ENCODE measurements at places on chromosomes 6 and 20. TPM values are rescaled to one million over a fixed set of nuclear protein-coding genes. Genes with fewer than 3 reads are reported as not detected.

The SIRPD gene
- not detected for total RNA-seq

The THBD gene
- not detected for total RNA-seq

The DTNBP1 gene
- total RNA-seq, result 17.7 TPM

The LY6G6D gene
- not detected for total RNA-seq

The B3GALT4 gene
- 12.8 TPM for total RNA-seq

The SEL1L2 gene
- not detected for total RNA-seq

The SCP2D1 gene
- not detected for total RNA-seq

DNA sequence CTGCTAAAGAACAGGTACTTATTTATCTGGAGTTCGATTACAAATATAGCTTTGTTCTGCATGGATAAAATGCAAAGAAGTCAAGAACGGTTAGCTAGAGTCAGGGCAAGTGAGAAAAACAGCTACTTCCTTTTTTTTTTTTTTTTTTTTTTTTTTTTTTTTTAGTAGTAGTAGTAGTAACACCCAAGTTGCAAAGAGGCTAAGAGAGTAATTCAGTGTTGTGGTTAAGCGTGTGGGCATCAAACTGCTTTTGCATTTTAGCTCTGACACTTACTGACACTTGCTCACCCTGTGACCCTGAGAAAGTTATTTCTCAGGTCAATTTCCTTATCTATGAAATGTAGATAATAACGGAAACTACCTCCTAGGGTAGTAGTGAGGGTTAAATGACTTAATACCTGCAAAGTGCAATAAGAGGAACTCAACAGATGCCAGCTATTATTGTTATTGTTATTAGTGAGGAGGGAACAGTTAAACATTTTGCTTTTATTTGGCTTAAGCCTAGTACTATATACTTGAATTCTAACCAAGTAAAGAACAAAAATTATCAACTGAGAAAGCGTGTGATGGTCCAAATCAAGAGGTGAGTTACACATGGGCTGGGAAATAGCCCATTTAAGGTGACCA, 86.7 kb upstream of the BACH2 start:
- no peak for DNase-seq
- no peaks in the 10 kb centered on the region for H3K36me3 ChIP-seq
- H3K4me1 ChIP-seq, result peaks cover 24% of the 10 kb centered on the region
- peaks cover 11% of the 10 kb centered on the region for H3K27me3 ChIP-seq
- H3K4me3 ChIP-seq, result no peak overlapping the region
- no peak overlapping the region for H3K27ac ChIP-seq

DNA sequence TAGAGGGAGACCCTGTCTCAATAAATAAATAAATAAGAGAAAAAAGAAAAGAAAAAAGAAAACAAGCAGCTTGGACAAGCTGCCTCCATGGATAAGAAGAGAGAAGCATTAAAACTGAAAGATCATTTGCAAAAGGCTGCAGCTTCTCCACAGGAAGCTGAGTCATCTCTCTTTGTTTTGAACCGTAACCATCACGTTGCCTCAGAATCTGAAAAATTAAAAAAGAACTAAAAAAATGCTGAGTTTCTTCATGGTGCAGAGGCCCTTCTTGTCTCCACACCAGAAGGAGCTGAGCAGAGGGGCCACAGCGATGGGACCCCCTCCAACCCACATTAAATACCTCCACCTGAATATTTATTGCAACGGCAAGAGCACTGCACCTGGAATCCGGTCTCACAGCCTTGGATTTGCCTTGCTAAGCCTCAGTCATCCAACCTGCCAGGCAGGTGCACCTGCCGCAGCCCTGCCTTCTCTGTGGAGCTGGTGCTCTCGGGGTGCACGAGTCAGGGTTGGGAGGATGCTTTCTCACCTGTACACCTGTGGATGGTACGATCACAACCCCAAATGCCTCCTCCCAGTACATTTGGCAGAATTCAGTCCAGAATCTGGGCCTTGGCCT, 28.1 kb downstream of the TOX2 start:
- DNase-seq, result peak; percentile 53
- H3K4me1 ChIP-seq, result peaks cover 60% of the 10 kb centered on the region
- peaks cover 45% of the 10 kb centered on the region for H3K27me3 ChIP-seq
- no peaks in the 10 kb centered on the region for H3K36me3 ChIP-seq
- H3K27ac ChIP-seq, result peak overlapping the region; percentile 74
- H3K4me3 ChIP-seq, result peak overlapping the region; percentile 17

DNA sequence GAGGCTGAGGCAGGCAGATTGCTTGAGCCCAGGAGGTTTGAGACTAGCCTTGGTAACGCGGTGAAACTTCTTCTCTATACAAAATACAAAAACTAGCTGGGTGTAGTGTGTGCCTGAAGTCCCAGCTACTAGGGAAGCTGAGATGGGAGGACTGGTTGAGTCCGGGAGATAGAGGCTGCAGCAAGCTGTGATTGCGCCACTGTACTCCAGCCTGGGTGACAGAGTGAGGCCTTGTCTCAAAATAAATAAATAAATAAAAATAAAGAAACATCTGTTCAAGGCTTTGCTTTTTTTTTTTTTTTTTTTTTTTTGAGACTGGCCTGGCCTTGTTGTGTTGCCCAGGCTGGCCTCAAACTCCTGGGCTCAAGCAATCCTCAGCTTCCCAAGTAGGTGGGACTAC, 23.7 kb upstream of the SLC23A2 start:
- no peaks in the 10 kb centered on the region for H3K4me1 ChIP-seq
- no peak overlapping the region for H3K4me3 ChIP-seq
- H3K27me3 ChIP-seq, result no peaks in the 10 kb centered on the region
- DNase-seq, result no peak
- no peaks in the 10 kb centered on the region for H3K36me3 ChIP-seq
- H3K27ac ChIP-seq, result no peak overlapping the region

- no peak overlapping the region for H3K4me3 ChIP-seq
- no peaks in the 10 kb centered on the region for H3K27me3 ChIP-seq
- H3K27ac ChIP-seq, result no peak overlapping the region
- H3K36me3 ChIP-seq, result peaks cover 14% of the 10 kb centered on the region
- peaks cover 59% of the 10 kb centered on the region for H3K4me1 ChIP-seq
Measured at GRCh38 chr6:119310486-119311036, 39.0 kb downstream of the MAN1A1 start.

- no peak overlapping the region for H3K4me3 ChIP-seq
- DNase-seq, result no peak
- H3K36me3 ChIP-seq, result no peaks in the 10 kb centered on the region
Measured at GRCh38 chr20:20752712-20753111, 40.3 kb upstream of the RALGAPA2 start.

DNA sequence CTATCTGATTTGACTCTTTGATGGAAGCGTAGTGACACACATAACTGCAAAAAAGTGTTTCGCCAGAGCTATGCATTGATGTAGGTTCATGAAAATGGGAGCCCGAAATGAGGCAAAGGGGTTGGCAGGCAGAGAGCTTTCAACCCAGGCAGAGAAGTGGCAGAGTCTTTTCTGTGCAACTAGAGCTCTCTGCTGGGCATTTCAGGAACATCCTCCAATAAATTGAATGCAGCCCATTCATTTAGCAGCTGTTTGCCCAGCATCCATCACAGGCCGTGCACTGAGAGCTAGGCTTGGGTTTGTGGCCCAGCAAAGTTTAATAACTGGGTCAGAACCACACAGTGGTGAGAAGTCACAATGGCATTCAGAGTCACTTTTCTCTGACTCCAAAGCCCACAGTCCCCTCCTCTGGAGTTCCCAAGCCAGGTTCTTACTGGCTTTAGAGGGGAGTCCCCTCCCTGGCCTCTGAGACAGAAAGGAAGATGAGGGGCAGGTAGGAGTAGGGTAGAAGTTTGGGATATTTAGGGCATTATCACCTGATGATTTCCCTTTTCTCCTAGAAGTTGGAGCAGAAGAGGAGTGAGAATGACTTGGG, 31.8 kb upstream of the ELMO2 start:
- H3K36me3 ChIP-seq, result no peaks in the 10 kb centered on the region
- H3K27ac ChIP-seq, result no peak overlapping the region
- H3K4me1 ChIP-seq, result no peaks in the 10 kb centered on the region
- DNase-seq, result peak; percentile 30
- H3K27me3 ChIP-seq, result peaks cover 15% of the 10 kb centered on the region

GRCh38 chr6:20182926-20183521, 29.2 kb downstream of the MBOAT1 start:
- no peaks in the 10 kb centered on the region for H3K27me3 ChIP-seq
- H3K27ac ChIP-seq, result no peak overlapping the region
- no peak for DNase-seq

DNA sequence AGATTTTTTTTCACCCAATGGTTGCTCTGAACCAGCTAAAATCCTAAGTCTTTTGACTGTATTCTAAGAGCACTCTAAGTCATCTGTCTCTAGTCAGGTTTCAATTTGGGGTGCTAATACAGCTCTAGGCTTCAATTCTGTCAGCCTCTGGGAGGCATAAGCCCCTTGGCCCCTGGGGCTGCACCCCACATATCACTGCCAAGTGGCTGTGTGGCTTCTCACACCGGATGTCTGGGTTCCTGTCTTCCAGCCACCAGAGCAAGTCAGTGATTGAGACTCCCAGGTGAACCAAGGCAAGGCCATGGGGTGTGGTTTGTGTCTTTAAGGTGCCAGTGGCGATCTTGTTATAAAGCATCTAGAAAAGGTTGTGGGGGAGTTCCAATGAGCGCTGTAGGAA, 136.5 kb downstream of the TMEM242 start:
- DNase-seq, result no peak
- peak overlapping the region; percentile 27 for H3K27ac ChIP-seq
- H3K4me1 ChIP-seq, result peaks cover 14% of the 10 kb centered on the region
- H3K4me3 ChIP-seq, result no peak overlapping the region
- no peaks in the 10 kb centered on the region for H3K27me3 ChIP-seq
- H3K36me3 ChIP-seq, result peaks cover 38% of the 10 kb centered on the region

- H3K27ac ChIP-seq, result no peak overlapping the region
- H3K36me3 ChIP-seq, result no peaks in the 10 kb centered on the region
- no peaks in the 10 kb centered on the region for H3K4me1 ChIP-seq
- H3K4me3 ChIP-seq, result no peak overlapping the region
Measured at GRCh38 chr6:11830105-11830504, 51.5 kb upstream of the ADTRP start.

GRCh38 chr6:46637933-46638332, 14.7 kb downstream of the CYP39A1 start:
- H3K4me3 ChIP-seq, result no peak overlapping the region
- no peak for DNase-seq
- no peak overlapping the region for H3K27ac ChIP-seq
- H3K36me3 ChIP-seq, result no peaks in the 10 kb centered on the region

- H3K4me1 ChIP-seq, result no peaks in the 10 kb centered on the region
- H3K4me3 ChIP-seq, result no peak overlapping the region
- no peak overlapping the region for H3K27ac ChIP-seq
- no peaks in the 10 kb centered on the region for H3K27me3 ChIP-seq
- DNase-seq, result no peak
Measured at GRCh38 chr20:22775671-22776139, 191.3 kb upstream of the FOXA2 start.

- no peak overlapping the region for H3K4me3 ChIP-seq
- H3K36me3 ChIP-seq, result no peaks in the 10 kb centered on the region
- DNase-seq, result no peak
- no peak overlapping the region for H3K27ac ChIP-seq
- no peaks in the 10 kb centered on the region for H3K4me1 ChIP-seq
- H3K27me3 ChIP-seq, result no peaks in the 10 kb centered on the region
Measured at GRCh38 chr20:63095718-63096654, 89.2 kb upstream of the BHLHE23 start.

Data from activated CD8-positive, alpha-beta T cell treated with anti-CD3 and anti-CD28 coated beads, Interleukin-2, amount 10 ng/mL, durations not matched to agents 7 days and 5 days (primary cell).